SIG-M5 (cell line): ENCODE measurements at places on chromosomes 3 and 15.
A peak's percentile ranks its signal among the peaks of the same experiment; 100 is the strongest.

- DNase-seq: no peak
These were observed 546.9 kb downstream of the RBMS3 start for GRCh38 chr3:29827756-29828155.

DNA sequence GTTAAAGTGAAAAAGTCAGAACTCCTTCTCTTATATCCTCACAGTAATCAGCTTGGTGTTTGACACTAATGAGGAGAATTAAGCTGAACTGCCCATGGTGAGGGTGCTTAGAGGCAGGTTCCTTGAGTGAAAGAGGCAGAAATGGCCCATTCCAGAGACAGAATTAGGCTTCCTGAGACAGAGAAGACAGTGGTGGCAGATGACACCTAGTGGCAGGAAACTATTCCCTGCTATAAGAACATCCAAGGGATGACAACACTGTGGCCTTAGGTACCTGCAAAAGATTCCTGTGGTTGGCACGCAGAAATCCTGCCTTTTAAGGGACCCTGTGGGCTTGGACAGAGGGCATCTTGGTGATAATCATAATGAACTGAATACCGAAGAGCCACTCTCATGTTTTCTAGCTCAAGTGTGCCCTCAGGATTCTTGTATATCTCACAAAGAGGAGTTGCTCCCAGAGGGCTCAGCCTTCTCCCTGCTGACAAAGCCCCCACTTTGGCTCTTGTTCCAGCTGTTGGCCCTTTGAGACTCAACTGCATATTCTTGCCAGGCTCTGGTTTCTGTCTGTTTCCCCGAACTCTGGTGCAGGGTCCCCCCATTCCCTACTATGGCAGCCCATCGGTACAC lies 56.0 kb downstream of the KBTBD12 start:
- no peak for DNase-seq

DNA sequence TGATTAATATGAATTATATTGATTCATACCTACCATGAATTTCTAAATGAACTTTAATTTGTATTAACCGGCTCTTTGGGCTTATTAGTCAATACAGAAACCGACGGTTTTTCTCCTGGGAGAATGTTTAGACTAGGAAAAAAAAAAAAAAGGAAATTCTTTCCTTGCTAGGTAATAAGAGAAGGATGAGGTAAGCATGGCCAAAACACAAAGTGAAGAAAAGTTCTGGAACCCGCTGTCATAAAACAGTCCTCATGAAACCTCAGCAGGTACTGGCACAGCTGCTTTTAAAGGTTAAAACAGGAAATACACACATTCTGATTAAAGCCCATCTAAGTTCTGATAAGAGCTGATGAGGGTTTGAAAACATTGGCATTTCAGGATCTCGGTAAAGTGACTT lies 30.8 kb upstream of the PSTPIP1 start:
- DNase-seq: no peak

- no peak for DNase-seq
These were observed 104.1 kb downstream of the SERPINI1 start for GRCh38 chr3:167839460-167840134.

DNA sequence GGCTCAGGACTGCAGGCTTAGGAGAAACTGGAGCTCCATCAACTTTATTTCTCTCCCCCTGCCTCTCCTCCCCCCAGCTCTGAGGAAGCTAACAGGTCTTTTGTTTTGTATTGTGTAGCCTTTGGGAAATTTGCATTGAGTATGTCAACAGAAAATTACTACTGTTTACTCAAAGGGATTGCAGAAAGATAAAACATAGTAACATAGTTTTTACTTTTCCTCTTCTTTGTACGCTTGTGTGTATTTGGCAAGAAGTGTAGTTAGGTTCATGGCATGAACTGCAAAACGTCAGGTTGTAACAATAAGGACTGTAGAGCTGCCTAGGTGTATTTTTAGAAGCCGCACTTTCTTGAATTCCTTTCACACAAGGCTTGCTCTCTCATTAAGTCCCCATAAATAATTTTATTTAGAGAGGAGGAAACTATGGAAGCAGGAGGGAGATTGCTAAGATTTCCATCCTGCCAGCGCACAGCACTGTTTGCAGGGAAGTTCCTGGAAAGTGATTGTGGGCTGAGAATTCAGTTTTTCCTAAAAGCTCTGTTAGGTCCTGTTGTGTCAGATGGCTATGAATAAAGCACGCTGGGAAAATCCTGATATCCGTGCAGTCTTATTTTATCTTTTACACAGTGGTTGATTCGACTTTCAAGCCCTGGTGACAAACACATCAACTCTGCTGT lies 21.1 kb upstream of the SATB1 start:
- no peak for DNase-seq

GRCh38 chr15:58401991-58402649 lies 29.7 kb upstream of the LIPC start:
- DNase-seq: no peak

- no peak for DNase-seq
These were observed 69.3 kb downstream of the CHAC1 start for GRCh38 chr15:41022487-41023090.

DNA sequence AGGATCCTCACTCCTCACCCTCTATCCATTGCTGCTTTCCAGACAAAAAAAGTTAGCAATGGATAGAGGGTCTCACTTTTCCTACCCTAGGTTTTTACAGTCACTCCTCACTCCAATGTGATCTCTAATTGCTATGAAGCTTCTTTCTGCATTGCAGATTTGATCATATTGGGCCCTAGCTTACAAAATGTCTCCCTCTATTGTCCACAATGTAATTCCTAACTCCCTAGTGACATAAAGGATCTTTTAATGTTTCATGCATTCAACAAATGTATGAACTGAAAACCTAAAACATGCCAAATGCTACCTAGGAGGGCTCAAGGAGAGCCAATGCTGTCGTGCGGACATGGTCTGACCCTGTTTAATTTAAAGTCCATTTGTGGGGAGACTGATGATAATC lies 234.8 kb downstream of the CADM2 start:
- no peak for DNase-seq

GRCh38 chr15:46317029-46317428 lies 682.2 kb downstream of the SQOR start:
- no peak for DNase-seq

- no peak for DNase-seq
These were observed 11.6 kb downstream of the TKT start for GRCh38 chr3:53244271-53244670.

DNA sequence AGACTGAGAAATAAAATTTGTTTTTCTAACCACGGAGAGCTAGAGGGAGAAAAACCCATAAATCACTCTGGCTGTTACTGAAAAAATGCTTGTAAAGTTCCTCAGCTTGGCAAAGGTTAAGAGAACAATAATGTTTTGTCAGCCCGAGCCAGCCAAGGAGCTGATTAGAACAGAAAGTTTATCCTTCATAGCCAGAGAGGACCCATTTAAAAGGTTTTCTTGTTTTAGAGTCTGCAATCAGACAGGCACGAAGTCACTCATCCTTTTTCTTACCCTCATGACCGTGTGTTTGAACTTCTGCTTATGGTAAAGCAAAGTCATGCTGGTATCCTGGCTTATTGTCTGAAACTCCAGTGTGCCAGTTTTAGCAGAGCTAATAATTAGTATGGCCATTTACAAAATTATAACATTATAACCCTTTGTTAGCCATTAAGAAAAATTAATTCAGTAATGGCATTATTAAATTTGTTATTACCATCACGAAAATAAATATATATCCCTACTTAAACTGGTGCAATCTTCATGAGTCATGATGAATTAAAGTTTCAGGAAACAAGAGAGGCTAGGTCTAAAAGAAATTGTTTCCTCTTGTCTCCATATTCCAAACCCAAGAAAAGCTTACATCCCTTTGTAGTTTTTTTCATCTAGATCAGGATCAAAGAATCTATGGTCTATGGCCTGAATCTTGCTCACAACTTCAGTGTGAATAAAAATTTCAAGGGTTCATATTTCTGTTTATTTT lies 13.5 kb upstream of the STXBP5L start:
- no peak for DNase-seq

DNA sequence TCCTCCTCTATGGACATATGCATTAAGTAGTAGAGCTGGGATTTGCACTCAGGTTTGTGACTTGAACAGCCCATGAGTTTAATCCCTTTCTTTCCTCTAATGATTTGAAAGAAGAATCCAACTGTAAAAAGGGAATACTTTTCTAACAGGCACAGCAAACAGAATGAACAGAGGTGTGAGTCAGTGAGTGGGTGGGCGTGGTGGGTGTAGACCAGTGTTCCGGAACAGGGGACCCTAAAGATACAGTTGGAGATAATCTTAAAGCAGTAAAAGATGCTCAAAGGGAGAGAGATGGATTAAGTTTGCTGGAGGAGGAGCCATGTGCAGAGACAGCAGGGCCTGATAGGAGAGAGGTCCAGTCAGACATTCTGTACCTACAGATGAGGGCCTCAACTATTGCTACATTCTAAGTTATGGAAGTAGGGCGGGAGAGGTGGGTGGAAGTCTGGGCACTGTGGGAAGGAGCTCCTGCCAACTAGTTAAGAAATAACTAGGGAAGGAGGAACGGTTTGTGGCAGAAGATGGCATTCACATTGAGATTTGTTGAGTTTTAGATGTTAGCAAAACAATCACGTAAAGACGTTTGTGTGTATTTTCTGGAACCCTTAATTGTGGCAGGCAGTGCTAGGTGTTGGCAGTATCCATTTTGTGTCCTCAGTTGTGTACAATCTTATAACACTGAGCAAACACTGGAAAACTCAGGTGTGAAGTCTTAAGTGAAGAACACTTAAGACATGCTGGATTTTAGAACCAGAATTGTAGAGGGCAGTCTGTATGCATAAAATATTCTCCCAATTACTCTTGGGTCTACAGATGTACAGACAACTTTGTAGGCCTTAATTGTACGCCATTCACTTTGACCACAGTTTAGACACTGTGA lies 511.0 kb downstream of the GRM7 start:
- DNase-seq: no peak

DNA sequence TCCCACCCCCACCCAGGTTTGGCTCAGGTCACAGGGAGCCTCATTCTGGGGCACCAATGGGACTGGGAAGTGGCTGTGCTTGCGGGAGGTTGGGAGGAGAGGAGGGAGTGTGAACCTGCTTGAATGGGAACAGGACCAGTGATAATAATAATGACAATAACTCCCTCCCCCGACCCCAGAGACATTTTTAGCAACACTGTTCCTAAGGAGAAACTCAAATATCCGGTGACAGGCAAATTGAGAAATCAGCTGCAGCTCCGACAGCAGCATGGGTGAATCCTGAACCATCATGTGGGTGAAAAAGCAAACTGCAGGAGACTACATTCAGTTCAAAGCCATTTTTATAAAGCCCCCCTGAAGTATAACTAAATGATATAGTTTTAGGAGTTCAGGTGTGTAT lies 11.6 kb upstream of the RPL29 start:
- no peak for DNase-seq

DNA sequence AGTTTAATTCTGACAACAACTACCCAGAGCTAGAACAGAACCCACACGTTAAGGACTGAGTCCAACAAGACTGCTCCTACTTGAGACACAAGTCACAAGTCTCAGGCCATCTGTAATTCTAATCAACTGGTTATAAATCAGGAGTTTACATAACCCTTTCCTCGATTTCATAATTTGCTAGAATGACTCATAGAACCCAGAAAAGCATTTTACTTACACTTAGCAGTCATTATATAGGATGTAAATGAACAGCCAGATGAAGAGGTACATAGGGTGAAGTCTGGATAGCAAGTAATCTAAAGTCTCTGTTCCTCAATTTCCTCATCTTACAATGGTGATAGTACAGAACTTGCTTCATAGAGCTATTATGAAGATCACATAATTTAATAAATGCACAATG lies 1018.2 kb downstream of the DIPK2A start:
- DNase-seq: peak; percentile 43

DNA sequence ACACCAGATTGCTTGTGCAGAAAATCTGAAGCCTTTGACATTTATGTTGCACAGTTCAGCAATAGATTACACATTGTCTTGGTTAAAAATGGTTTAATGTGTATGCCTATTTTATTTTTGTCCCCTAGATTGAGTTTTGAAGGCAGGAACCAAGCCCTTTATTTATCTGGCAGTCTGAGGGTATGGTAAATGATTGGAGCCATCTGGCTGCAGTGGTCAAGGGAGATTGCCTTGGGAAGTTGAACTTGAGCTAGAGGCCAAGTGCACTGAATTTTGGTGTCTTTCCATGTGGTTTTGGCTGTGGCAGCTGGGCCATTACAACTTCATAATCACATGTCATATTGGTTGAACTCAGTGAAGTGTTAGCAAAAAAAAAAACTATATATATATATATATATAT lies 248.7 kb upstream of the C2CD4B start:
- DNase-seq: no peak

GRCh38 chr3:134709561-134710312 lies 58.9 kb upstream of the KY start:
- no peak for DNase-seq

DNA sequence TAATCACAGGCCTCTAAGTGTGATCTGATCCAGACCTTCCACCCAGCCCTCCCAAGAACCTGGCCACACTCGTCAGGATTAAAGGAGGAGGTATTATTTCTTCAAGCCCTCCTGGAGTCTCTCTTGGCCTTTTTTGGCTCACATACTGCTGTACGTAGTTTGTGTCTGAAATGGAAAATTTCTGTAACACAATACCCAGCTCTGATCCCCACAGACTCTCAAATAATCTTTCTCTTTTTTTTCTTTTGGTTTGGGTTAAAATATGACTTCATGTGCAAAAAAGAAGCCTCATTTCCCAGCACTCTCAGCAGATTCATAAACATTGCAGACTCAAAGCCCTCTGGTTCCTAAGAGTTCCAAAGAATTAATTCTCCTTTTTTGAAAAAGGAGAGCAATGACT lies 96.5 kb upstream of the PHLDB2 start:
- no peak for DNase-seq

- DNase-seq: no peak
These were observed 35.5 kb upstream of the ST3GAL6 start for GRCh38 chr3:98727638-98728037.

DNA sequence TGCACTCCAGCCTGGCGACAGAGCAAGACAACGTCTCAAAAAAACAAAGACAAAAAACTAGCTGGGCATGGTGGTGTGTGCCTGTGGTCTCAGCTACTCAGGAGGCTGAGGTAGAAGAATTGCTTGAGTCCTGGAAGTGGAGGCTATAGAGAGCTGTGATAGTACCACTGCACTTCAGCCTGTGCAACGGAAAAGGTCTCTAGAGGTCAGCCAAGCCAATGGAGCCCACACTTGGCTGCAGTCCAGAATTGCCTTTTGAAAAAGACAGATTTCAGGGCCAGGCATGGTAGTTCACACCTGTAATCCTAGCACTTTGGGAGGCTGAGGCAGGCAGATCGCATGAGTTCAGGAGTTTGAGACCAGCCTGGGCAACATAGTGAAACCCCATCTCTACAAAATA lies 8.4 kb upstream of the RBPMS2 start:
- no peak for DNase-seq
